ENCODE measurements at places on chromosomes 11 and 22.

DNA sequence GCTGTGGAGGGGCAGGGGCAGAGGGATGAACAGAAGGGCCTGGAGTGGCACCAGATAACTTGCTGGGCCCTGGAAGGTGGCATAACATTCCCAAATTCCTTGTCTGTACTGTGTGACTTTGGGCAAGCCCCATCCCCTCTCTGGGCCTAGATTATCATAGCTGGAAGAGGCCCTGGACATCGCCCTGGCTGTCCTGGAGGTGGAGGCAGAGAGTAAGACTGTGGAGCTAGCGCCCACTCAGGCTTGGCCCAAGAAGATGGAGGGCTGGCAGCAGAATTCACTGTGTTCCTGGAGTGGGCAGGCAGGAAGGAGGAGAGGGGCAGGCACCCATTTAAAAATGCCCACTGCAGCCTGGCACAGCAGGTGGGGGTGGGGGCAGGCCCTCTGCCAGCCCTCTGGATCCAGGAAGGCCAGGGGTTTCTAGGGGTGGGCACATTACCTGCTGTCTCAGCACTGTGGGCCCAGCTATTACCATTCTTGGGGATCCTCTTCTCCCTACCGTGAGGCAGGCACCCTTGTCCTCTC, 22.6 kb downstream of the ARHGEF17 start:
- DNase-seq, result no peak

DNA sequence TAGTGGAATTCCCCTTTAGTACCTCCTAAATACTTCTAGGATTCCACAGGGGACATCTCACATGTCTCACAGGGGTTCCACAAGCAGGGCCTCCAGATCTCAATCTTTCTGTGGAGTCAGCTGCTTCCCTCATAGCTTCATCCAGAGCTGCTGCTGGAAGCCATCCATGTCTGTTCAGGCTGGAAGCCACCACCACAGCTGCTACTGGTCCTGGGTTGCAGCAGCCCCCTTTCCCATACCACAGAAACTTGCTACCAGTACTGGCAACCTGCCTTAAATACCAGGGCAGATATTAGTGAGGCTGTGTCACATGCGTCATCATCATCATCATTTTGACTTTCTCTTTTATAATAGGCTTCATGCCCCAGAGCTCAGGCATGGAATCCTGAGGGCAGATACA, 242.7 kb upstream of the NCAM1 start:
- DNase-seq, result no peak

DNA sequence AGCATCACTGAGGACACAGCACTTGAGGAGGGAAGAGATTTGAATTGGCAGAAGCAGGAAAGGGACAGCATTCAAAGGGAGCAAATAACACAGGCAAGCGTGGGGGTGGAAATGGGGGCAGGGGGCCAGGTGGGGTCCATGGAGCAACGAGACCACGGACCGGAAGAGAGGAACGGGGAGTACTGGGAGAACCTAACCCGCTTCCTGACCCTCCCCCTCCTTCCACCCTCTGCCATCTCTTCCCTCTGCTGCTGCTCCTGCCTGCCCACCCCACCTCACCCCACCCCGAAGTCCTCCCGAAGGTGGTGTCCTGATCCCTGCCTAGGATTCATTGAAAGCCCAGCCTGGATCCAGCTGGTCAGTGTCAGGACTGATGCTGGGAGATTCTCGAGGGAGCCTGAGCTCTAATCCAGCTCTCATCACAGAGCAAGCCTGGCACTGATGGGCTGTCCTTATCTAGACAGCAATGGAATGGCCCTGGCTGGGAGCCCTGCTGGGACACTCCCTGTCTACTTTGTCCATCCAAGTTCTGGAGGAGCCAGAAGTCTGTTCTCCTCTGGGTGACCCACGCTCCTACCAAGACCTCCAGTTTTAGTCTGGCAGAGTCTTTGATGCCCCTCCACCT, 105.0 kb downstream of the TRIM29 start:
- no peak for DNase-seq

GRCh38 chr11:46099963-46100316, 21.3 kb downstream of the PHF21A start:
- no peak for DNase-seq

- DNase-seq, result no peak
Observed at GRCh38 chr11:44451706-44452105, 113.8 kb upstream of the CD82 start.

- DNase-seq, result no peak
Observed at GRCh38 chr11:74320538-74320937, 9.1 kb upstream of the P4HA3 start.

- DNase-seq, result no peak
Observed at GRCh38 chr11:12453243-12453642, 75.9 kb downstream of the PARVA start.

DNA sequence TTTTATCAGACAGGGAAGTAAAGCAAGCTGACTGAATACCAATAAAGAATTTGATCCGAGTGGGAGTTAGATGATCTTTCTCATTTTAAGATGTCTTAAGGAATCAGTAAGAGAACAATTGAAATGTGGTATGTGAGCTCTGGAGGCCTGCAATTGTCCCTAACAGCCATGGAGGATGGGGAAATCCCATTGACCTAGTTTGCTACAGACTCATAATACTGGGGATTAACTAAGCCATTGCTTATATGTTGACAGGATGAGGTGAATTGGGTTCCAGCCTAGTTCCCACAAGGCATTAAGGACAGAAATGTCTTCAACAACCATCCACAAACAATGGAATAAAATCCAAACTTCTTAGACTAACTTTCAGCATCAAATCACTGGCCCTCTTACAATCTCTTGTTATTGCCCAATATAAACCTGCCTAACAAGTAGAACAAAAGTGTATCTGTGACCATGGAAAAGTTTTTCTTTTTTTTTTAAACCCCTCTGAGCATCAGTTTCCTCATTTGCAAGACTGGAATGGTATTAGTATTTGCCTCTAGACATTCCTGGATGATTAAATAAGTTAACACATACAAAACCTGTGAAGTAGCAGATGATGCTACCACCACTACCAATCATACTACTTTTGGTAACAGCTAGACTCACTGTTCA, 773.2 kb downstream of the DLG2 start:
- DNase-seq, result no peak

- DNase-seq, result no peak
Observed at GRCh38 chr11:11571893-11572292, 49.9 kb downstream of the GALNT18 start.

DNA sequence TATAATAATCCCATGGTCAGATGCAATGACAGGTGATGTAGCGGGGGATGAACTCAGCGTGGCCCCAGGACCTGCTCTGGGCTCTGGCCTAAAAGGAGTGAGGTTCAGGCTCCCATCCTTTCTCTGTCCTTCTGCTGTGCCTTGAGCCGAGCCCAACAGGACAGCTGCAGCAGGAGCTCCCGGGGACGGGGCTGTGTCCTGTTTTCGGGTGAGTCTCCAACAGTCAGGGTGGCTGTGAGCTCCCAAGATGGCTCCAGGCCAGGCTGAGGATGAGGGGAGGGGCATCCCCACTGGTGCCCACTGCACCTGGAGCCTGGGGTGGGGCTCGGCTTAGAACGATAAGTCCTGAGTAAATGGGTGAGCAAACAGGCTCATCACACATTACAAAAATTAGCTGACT, 1385.0 kb downstream of the BRD1 start:
- no peak for DNase-seq

- peak; percentile 43 for DNase-seq
Observed at GRCh38 chr22:47616396-47617020, 854.1 kb downstream of the TBC1D22A start.

DNA sequence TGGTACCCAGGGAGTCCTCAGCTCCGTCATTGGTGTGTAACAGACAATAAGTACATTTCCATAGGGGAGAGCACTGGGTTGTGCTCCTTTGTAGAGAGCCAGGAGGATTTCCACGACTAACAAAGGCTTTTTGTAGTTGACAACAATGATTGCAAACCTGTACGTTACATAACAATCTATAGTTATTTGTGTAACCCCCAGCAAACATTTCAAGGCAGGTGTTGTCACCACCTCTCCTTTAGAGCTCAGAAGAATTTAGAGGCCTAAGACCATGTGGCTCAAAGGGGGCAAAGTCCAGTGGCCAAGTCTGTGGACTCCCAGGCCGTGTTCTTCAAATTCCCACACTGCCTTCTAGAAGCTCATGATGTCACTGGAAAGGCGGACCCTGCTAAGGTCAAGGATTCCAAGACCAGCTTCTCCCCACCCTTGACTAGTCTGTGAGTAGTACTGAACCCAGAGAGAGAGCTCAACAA, 15.8 kb downstream of the RPL27A start:
- DNase-seq, result no peak

DNA sequence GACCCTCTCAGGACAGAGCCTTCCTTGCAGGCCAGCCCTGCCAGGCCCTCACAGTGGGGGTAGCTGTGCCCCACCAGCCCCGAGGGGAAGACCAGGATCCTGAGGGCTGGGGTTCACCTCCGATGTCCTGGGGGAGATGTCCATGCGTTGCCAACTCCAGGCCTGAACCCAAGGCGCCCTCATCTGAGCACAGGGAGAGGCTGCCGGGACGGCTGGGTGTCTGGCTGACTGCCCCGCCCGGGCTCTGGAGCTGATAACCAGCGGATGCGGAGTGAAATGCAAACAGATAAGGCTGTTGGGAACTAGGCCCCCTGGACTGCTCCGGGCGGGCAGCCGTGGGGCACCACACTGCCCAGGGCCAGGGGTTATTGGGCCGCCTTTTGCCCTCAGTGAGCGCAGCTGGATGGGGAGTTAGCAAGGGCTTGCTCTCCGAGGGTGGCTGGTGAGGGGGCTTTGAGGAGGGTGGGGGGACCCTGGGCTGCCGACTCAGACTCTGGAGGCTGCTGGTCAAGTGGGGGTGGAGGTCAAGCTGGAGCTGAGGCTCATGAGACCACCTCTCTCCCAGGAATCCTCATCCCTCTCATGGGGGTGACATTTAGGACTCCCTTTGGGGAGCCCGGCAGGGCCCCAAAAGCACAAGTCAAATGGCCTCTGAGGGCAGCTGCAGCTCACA, 5.6 kb upstream of the MUC6 start:
- no peak for DNase-seq

- DNase-seq, result no peak
Observed at GRCh38 chr11:8871171-8871775, 39.7 kb upstream of the AKIP1 start.

DNA sequence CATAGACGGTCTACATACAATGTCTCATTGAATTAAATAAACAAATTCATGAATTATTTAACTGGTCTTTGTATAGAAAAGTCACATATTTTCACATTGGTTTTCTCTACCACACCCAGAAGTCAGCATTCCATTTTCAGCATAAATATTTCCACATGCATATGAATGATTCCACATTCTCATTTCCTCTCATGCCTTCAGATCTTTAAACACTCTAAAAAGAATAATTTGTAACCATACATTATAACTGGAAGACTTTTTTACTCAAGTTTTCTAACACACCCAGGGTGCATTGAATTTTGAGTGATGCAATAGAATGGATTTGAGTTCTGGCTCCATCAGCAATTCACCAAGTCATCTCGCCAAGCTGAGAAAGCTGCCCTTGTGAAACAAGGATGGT, 501.8 kb upstream of the TENM4 start:
- no peak for DNase-seq
